Kidney glomerular epithelial cell (primary cell): ENCODE measurements at places on chromosomes 3 and 15.

DNA sequence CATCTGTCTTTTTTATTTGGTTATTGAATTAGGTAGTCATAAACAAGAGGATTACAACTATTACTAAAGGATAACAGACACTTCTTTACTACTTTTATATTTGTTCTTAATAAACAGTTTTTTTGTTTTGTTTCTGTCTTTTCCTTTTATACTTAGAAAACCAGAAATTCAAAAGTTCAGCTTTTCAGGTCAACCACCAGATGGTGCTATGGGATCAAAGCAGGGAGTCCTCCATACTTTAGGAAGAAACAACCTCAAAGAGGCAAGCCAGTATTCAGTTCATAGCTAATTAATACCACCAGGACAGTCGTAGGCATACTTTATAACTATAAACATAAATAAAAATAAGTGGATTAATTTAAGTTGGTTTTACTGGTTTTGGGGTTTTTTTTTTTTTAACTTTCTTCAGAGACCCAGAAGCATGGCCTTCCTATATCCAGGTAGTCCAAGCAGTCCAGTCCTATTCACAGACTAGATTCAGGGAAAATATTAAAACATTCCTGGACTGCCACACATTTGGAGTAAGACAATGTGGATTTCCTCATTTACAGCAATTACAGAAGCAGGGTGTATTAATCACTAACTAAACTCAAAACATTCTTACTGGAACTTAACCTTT lies 16.0 kb upstream of the EID1 start:
- DNase-seq = peak; percentile 64

GRCh38 chr15:87777054-87777561 lies 479.4 kb downstream of the NTRK3 start:
- peak; percentile 86 for DNase-seq

GRCh38 chr3:45984331-45985312 lies 11.0 kb downstream of the FYCO1 start:
- DNase-seq = no peak

DNA sequence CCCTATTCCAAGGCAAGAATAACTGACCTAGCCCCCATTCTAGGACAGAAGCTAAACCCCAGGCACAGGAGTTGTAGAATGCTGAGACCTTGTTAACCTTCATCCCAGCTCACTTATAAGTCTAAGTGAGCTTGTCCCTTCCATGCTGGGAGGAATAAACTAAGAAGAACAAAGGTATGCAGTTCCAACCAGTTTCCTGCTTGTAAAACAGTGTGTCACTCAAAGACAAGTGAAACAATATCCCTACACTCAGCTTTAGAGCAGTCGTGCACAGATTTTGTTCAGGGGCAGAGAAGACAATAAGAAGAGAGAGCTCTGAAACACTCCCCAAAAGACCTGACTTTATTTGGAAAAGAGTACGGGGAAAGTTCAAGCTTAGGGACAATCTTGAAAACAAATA lies 292.1 kb downstream of the CGGBP1 start:
- DNase-seq = no peak

DNA sequence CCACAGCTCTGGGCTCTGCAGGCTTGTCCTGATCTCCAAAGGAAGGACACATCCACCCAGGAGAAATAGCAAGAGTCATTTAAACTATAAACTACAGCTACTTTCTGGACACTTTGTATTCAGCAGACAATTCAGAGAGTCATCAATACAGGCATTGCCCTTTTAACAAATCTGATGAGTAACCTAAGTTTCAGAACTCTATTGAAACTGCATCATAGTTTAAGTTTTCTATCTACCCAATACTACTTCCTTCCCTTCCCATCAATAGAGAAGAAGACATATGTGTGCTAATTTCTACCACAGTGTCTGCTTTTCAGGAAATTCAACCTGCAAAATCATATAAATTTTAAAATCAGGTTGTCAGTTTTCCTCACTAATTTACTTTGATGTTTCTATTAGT lies 736.5 kb downstream of the IGSF11 start:
- no peak for DNase-seq

- peak; percentile 23 for DNase-seq
These were observed 29.0 kb downstream of the TTBK2 start for GRCh38 chr15:42891569-42891968.

- no peak for DNase-seq
These were observed 2.3 kb upstream of the UBE3A start for GRCh38 chr15:25441111-25441510.

DNA sequence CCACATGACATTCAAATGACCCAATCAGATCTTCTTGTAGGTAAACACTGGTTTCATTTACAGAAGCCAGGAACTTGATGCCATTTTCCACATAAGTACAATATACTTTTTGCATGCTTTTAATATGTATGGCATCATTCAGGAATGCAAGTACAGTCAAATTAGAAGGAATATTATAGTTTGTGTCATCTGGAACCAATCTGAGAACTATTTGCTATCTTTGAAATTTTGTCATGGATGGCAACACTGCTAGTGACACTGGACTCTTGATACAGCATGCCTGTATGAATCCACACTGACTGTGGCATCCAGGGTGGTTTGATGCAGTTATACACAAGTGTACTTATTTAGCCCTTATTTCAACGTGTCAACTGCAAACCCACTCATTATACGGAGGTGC lies 141.6 kb downstream of the EBLN2 start:
- no peak for DNase-seq

DNA sequence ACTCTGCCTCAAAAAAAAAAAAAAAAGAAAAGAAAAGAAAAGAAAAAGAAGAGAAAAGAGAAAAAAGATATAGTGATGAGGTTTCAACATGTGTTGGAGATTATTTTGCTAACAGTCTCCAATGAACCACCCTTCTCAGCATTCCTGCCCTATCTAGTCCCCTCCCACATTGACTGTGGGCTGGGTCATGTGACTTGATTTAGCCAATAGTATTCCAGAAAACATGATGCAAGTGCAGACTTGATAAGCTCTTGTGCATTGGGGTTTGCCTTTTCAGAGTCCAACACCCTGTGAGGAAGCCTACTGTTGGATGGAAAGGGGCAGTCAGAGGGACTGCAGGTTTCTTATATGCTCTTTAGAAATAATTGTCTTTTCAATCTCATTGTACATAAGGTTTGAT lies 37.8 kb upstream of the MED12L start:
- no peak for DNase-seq

GRCh38 chr3:117499189-117499870 lies 789.8 kb downstream of the TUSC7 start:
- DNase-seq = no peak

DNA sequence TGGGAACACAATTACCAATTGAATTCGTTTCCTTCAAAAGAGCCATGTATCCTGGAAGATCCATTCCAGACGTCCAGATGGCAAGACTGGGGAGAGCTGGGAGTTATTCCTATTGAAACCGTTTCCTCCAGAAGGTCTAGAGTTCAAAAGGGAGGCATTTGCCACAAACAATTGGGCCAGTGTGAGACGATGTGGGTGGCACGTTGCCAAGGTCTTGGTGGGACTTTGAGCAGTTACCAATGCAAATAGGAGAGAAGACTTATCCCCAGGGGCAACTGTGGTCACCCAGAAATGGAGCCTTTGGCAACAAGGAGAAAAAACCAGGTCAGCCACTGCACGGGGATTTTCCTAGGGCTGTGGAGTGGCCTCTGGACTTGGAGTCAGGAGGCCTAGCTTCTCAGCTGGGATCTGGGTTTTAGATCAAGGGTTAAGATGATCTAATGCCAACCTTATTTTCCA lies 29.6 kb upstream of the TLE3 start:
- no peak for DNase-seq

DNA sequence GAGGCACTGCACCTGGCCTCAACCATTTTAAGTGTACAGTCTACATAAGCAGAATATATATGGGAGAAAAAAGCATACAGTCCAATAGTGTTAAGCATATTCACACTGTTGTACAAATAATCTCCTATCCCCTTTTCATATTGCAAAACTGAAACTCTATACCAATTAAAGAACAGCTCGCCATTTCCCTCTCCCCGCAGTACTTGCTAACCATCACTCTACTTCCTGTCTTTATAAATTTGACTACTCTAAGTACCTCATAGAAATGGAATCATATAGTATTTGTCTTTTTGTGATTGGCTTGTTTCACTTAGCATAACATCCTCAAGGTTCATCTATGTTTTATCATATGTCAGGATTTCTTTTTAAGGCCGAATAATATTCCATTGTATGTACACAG lies 21.6 kb upstream of the TASOR start:
- no peak for DNase-seq

DNA sequence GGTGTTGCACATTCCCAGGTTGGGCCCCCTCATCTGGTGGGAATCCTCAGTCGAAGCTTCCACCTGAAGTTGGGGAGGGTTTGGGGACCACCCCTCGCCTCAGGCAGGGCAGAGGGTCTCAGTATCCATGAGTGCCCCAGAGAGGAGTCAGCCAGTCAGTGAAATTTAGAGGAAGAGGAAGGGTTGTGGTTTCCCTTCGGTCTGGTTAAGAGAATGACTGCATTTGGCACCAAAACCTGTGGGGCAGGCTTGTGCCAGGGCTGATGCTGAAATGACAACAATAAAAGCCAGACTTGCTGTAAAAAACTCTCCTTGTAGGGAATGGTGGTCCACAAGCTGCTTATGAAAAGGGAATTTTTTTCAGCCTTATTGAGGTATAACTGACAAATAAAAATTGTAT lies 22.6 kb downstream of the LMCD1 start:
- DNase-seq = no peak

DNA sequence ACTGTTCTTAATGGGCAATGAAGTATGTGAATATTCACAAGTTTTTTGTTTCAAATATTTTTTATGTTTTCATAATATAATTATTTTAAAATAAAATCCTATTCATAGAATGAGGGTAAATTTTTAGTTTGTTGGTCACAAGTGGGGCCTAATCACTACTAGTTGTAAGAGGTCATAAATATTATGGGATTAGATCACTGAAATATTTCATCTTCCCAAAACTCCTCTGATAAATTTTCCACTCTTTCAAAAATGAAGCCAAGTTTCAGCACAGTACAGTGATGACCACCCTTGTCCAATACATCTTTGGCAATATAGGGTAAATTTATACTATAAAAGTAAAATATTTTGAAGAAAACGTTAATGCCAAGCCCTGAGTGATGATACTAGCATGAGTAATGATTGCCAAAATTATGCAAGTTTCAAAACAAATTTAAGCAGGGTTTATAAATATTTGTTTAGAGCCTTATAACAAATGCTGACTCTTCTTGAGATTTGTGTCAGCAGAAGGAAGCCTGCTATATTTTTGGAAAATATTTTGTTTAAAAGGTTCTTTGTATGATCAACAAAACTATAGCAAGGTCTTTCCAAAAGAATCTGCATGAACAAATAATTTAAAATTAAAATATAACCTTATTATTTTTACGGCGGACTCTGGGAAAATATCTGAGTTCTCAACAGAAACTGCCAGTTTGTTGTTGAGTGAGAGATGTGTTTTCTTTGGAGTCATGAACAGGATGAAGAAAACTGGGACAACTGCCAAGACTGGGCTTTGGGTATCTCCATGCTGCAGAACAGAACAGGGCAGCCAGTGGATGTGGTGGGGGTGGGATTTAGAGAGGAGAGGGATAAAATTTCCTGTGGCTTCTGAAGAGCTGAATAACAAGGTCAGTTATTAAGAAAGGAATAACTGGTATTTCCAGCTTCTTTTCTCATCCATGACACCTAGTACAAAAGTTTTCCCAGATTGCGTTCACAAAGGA lies 17.9 kb upstream of the TM4SF1 start:
- peak; percentile 76 for DNase-seq

GRCh38 chr3:156513619-156514018 lies 41.3 kb downstream of the SSR3 start:
- no peak for DNase-seq

DNA sequence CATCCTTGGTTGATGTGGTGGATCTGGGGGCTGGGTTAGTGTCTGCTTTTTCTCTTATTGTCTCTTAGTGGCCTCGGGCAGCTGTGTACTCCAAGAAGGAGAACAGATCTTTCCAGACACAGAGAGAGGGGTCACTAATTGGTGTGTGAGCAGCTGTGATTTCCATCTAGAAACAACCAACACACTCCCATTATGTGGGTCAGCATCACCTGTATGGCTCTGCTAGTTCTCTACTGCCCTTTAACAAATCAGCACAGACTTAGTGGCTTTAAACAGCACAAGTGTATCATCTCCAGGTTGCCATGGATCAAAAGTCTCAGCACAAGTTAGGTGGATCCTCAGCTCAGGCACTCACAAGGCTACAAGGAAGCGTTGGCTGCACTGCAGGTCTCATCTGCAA lies 156.8 kb downstream of the LRTM1 start:
- DNase-seq = no peak

DNA sequence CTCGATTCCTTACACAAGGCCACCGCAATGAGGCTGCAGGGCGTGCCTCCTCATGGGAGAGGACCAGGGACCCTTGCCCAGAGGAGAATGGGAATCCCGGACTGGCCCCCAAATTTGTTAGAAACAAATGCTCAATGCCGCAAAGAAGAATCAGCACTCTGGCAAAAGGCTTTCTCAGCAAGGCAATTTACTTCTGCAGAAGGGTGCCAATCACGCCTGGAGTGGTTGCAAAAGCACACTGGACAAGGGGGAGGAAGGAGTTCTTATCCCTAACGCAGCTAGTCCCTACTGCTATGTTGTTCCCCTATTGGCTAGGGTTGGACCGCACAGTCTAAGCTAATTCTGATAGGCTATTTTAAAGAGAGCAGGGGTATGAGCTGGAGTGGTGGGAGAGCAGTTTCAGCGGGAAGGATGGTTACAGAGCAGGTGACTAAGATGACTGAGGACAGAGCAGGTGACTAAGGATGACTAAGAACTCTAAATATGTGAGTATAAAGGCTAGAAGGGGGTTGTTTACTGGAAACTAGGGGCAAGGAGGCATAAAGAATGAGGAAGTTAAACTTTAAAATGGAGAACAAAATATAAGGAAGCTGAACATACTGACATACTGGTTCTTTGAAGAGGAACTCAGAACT lies 48.5 kb downstream of the KATNBL1 start:
- DNase-seq = peak; percentile 7

- no peak for DNase-seq
These were observed 27.6 kb upstream of the RAB7A start for GRCh38 chr3:128698211-128699047.

DNA sequence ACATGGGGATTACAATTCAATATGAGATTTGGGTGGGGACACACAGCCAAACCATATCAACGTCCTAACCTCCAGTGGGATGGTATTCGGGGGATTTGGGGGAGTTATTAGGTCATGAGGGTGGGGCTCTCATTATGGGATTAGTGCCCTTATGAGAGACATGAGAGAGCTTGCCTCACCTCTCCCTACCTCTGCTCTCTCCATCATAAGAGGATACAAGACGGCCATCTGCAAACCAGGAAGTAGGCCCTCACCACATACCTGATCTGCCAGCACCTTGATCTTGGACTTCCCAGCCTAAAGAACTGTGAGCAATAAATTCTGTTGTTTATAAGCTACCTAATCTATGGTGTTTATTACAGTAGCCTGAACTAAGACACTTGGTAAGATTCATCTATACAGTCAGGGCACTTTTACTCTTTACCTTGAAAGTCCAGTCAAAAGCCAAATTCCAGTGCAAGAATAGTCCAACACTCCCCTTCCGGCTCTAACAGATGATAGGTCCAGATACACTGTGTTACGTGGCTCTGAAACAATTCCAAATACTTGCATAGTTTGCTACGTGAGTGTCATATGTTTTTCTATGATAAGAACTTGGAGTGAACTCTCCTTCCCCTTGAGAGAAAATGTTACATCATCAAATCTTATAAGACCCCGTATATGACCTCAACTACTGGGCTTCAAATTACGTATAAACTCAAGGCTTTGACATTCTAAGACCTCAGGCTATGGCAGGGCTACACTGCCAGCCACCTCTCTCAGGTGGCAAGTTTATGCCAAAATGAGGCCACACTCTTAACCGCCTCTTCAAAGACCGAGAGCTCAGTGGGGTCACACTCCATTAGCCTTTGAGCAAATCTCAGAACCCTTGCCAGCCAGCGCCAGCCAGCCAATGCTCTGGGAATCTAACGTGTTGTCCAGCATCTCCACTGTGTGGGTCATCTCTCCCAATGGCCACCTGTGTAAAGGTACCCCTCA lies 129.9 kb downstream of the XXYLT1 start:
- DNase-seq = no peak
